ENCODE measurements at places on chromosomes 16 and 17. TPM values are rescaled to one million over a fixed set of nuclear protein-coding genes. Genes with fewer than 3 reads are reported as not detected.

AKAP1 gene
- total RNA-seq, result 214 TPM

AXIN2 gene
- 21.0 TPM for total RNA-seq

DNA sequence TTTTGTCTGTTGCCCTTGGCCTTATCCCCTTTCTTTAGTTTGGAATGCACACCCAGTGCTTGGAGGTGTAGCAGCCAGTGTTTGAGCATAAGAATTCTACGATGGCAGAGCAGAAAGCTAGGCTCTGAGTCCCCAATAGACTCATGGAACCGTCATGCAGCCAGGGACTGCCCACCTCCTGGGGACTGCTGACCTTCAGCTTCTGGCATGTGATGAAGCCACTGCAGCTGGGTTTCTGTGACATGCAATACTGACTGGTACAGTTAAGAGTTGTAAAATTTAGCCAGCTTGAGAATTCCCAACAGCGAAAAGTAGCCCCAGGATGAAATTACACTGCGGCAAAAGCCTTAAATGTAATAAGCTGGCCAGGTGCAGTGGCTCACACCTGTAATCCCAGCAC, 9.0 kb upstream of the MAP3K14 start:
- H3K27ac ChIP-seq, result peak overlapping the region; percentile 23
- H3K36me3 ChIP-seq, result no peaks in the 10 kb centered on the region
- DNase-seq, result no peak
- no peak overlapping the region for H3K4me3 ChIP-seq
- H3K27me3 ChIP-seq, result no peaks in the 10 kb centered on the region

UBE2I gene
- total RNA-seq, result 86.2 TPM

DNA sequence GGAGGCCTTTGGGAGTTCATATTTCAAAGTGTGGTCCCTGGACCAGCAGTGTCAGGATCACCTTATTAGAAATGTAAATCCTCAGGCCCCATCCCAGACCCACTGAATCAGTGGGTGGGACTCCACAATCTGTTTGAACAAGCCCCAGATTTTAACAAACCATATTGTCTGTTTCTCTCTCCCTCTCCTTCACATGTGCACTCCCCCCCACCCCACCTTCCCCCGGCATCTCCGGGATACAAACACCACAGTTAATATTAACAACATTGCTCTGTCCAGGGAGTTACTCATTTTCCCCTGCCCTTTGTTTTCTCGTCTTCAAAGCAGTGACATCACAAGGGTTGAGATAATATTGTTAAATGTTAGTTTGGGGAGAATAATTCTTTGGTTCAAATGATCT, 127.3 kb downstream of the KATNIP start:
- H3K4me3 ChIP-seq, result no peak overlapping the region
- no peak overlapping the region for H3K27ac ChIP-seq
- H3K27me3 ChIP-seq, result no peaks in the 10 kb centered on the region
- DNase-seq, result no peak

DNA sequence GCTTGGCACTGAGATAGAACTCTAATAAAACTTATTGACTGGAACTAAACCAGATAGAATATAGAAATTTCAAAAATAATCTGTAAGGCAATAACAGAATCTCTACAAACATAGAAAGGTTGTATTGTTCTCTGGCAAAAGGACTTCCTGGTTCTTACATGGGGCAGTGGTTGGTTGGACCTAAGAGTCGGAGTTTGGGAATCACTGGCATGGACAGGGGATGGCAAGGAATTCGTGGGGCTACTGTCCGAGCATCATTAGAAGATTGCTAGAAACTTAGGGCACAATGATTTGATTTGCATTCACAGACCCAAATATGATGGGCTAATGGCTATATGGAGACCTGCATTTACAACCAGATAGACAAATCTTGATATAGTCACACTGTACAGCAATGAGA, 103.8 kb upstream of the GOT2 start:
- H3K27me3 ChIP-seq, result no peaks in the 10 kb centered on the region
- no peaks in the 10 kb centered on the region for H3K4me1 ChIP-seq
- no peaks in the 10 kb centered on the region for H3K36me3 ChIP-seq
- H3K4me3 ChIP-seq, result no peak overlapping the region
